Kidney epithelial cell (primary cell): ENCODE measurements at places on chromosomes 12 and 14. TPM values are rescaled to one million over a fixed set of nuclear protein-coding genes. Genes with fewer than 3 reads are reported as not detected.
A peak's percentile ranks its signal among the peaks of the same experiment; 100 is the strongest.

GRCh38 chr14:36515896-36516718 lies 3.9 kb downstream of the NKX2-1 start:
- no peak for DNase-seq

- no peak for DNase-seq
Observed at GRCh38 chr12:112046003-112046402, 32.8 kb downstream of the ERP29 start.

- no peak for DNase-seq
Observed at GRCh38 chr12:4031703-4032291, 158.6 kb upstream of the PARP11 start.

GRCh38 chr14:99484106-99484505 lies 2.9 kb downstream of the CCNK start:
- DNase-seq, result no peak

GRCh38 chr14:94342334-94342934 lies 19.3 kb upstream of the SERPINA6 start:
- peak; percentile 98 for DNase-seq

- DNase-seq, result no peak
Observed at GRCh38 chr14:95901054-95901453, 24.4 kb downstream of the TUNAR start.

GRCh38 chr12:126644236-126645020 lies 1579.2 kb downstream of the AACS start:
- no peak for DNase-seq

GRCh38 chr14:78412475-78412874 lies 242.3 kb downstream of the NRXN3 start:
- no peak for DNase-seq

- no peak for DNase-seq
Observed at GRCh38 chr12:124390442-124391097, 95.7 kb downstream of the RFLNA start.

DNA sequence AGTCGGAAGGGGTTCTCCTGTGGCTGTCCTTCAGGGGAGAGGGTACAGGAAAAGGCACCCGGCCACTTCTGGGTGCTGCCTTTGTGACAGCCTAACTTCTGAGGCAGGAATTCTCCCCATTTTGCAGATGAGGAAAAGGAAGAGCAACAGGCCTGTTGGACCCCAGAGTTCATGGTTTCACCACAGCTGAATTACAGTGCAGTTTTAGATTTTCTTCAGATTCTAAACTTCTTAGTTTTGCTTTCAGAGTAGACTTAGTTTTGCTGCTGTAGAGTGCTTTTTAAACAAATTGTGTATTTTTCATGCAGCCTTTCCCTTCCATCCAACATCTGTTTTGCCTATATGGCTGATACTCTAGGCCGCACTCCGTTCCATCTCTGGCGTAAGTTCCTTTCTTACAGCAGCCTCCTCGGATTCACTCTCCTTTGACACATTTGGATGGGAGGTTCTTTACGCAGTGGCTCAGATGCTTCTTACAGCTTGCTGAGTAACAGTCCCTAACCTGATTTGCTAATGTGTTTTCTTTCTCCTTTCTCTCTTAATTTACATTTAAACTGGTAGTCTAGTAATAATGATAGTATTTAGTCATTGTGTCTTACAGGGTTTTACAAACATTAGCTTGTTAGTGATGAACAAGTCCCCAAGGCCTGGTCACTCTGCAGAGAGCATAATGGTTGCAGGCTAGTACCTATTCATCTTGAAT lies 7.8 kb downstream of the TRAF3 start:
- no peak for DNase-seq

DNA sequence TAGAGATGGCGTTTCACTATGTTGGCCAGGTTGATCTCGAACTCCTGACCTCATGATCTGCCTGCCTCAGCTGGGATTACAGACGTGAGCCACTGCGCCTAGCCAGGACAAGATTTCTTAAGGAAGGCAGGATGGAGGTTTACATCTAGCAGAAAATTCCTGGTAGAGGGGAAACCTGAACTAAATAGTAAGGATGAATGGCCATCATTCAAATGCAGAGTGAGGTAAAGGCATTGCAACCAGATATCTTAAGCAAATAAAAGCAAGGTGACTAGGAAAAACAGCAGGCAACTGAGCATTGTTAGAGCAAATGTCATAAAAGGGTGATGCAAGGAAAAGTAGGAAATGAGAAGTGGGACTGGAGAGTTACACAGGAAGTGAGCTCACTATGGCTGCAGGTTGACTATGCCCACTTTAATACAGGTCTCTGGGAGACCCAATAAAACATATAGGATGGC lies 133.0 kb downstream of the SOX5 start:
- DNase-seq, result no peak

DNA sequence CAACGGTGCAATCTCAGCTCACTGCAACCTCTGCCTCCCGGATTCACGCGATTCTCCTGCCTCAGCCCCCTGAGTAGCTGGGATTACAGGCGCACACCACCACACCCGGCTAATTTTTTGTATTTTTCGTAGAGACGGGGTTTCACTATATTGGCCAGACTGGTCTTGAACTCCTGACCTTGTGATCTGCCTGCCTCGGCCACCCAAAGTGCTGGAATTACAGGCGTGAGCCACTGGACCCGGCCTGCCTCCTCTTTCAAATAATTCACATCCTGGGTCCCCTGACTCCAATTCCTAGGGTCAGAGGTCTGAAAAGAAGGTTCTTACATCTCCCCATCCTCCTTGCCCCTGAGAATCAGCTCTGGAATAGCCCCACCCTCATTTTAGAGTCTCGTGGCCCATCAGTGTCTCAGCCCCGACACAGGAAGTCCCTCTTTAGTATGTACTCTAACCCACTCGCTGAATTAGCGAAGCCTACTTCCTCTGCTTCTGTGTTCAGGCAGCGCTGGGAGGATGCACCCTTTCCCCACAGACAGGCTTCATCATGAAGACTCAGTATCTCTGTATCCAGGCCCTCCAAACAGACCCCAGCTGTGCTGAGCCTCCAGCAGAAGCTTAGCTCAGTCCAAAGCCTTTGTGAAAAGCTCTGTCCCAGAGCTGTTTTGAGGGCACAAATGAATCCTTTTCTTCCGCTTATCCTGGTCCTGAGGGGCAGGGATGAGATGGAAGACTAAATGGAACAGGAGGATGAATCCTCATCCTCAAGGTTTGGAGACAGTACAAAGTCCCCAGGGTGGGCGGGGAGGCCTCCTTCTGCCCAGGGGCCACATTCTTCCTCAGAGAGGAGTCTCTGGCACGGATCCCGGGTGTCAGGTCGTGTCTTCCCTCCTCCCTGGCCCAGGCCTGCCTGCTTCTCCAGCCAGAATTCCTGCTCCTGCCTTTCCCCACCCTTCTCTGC lies 3.5 kb downstream of the LPAR5 start:
- DNase-seq, result no peak

GRCh38 chr12:89262855-89263552 lies 89.3 kb downstream of the DUSP6 start:
- DNase-seq, result no peak

The KRT7 gene
- total RNA-seq, result 1,242 and 1,355 TPM in 2 replicates

The VWF gene
- total RNA-seq, result 0.42 and 1.5 TPM in 2 replicates

The SIX1 gene
- total RNA-seq, result 2.9 and 3.3 TPM in 2 replicates

The CAPZA3 gene
- total RNA-seq, result not detected in 2 replicates

The TMEM229B gene
- 0.21 and 0.41 TPM in 2 replicates for total RNA-seq

The PPTC7 gene
- total RNA-seq, result 9.8 and 11.5 TPM in 2 replicates

The TMEM52B gene
- 0.48 TPM in 1 of 2 replicates, not detected in the other for total RNA-seq
